ENCODE measurements at places on chromosomes 4 and X.

DNA sequence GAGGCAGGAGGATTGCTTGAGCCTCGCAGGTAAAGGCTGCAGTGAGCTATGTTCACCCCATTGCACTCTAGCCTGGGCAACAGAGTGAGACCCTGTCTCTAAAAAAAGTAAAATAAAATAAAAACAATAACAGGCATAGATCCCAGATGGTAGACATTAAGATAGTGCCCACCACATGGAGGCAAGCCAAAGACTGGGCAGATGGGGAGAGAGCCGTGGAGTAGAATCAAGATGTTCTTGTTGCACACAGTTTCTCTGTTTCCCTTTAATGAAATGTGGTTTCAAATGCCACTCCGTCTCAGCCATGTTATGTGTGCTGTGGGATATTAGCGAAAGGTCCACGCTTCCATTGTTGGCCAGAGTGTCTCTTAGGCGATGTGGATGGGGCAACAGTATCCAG lies 63.8 kb upstream of the TBL1X start:
- DNase-seq = no peak

- no peak for DNase-seq
Measured at GRCh38 chrX:18945483-18945882, 38.4 kb downstream of the PHKA2 start.

GRCh38 chrX:130772776-130773143 lies 130.2 kb downstream of the ENOX2 start:
- no peak for DNase-seq

GRCh38 chrX:12978205-12979025 lies 3.5 kb downstream of the TMSB4X start:
- DNase-seq = peak; percentile 90

- DNase-seq = no peak
Measured at GRCh38 chr4:106981431-106981830, 54.7 kb downstream of the DKK2 start.

DNA sequence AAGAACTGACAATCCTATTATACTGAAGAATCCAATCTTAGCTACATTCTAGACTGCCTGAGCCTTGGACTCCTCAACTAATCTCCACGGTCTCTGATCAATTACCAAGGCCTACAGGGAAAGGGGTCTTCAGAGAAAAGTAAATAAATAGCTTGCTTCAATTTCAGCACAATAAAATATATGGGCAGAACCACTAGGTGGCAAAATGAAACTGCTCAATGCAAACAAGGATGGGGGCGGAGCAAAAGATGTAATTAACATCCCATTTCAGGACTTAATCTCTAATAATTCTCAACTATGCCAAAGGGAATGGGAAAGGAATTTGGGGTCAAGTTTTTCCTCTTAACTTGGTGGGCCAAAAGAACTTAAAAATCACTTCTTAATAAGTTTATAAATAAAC lies 78.4 kb upstream of the MAP3K15 start:
- DNase-seq = peak; percentile 37

DNA sequence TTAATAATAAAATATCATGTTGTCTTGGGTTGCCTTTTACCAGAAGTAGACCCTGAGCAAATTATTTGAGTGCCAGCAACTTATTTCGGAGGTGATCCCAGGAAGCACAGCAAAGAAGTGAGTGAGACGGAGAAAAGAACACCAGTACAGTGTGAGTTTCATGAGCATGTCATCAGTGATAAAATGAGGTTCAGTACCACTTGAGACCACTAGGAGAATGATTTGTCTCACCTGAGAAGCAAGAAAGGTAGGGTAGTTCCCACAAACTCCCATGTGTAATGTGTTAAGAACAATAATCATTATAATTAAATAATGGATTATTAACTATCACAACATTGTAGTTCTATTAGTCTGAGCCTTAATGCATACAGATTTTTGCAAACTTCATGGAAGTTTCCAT lies 112.8 kb upstream of the DMD start:
- DNase-seq = peak; percentile 1

DNA sequence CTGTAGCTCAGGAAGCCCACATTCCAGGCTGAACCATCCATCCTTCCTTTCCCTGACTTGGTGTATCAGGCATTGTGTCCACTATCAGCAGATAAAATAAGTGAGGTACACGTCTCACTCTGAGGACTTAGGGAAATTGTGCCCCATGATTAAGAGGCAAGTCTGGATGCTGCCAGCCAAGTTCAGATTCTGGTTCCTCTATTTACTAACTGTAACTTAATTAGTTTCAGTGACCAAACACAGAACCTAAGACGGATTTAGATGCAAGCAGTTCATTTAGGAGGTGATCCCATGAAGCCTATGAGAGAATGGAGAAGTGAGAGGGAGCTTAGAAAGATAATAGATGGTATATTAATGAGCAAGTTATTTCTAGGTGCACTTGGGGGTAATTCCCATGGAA lies 56.6 kb upstream of the PACRGL start:
- no peak for DNase-seq

- no peak for DNase-seq
Measured at GRCh38 chr4:156606554-156607477, 364.8 kb downstream of the PDGFC start.

GRCh38 chr4:22091906-22092305 lies 143.3 kb upstream of the KCNIP4 start:
- no peak for DNase-seq

DNA sequence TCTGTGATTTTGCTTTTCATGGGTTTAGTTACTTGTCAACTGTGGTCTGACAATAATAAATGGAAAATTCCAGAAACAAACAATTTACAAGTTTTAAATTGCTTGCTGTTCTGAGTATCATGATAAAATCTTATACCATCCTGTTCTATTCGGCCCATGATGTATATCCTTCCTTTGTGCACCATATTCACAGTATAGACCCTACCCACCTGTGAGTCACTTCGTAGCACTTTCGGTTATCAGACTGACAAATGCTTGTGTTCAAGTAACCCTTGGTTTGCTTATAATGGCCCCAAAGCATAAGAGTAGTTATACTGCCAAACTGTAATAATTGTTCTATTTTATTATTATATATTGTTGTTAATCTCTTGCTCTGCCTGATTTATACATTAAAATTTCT lies 1183.4 kb upstream of the PCDH7 start:
- DNase-seq = no peak

GRCh38 chr4:70704215-70704930 lies 16.0 kb downstream of the UTP3 start:
- DNase-seq = peak; percentile 68

GRCh38 chrX:53440621-53441517 lies 6.7 kb upstream of the HSD17B10 start:
- DNase-seq = peak; percentile 73

DNA sequence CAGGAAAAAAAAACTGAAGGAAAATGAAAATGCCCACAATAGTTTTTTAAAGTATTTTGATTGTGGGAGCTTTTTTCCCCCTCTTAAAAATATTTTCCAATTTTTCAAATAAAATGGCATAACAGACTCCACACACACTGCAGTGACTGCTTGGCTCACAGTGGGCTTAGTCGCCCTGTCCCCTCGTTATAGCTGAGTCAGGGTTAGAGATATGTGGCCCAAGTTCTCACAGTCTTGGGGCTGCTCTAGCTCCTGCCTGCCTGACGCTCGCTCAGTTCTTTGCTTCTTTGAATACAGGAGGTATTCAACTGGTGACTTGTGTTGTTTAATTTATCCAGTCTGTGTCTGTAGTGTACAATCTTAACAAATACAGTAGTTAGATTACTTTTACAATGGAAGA lies 47.7 kb downstream of the BEND2 start:
- DNase-seq = no peak

- no peak for DNase-seq
Measured at GRCh38 chr4:142110136-142110535, 473.8 kb downstream of the IL15 start.

DNA sequence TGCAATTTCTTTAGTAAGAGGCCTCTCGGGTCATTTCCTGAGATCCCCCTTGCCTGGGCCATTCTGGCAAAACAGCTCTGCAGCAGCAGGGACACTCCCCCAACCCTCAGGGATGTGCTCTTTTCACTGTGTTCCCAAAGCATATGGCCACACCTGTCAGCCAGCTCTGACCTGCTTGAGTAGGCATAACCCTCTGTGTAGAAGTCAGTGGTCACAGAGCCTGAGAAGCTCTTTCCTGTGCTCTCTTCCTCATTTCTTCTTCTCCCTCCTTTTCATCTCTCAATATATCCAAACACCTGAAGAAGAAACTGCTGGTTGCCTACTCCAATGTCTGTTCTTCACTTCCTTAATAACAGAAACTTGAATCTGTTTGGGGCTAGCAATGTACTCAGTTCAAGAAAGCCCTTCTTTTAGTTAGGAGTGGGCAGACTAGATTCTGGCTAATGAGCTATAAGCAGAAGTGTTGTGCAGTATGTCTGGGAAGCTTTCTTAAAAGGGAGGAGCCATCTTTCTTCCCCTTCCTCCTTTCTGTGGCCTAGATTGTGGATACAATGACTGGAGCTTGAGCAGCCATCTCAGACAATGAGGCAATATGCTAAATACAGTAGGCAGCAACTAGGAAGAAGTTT lies 73.3 kb downstream of the PRPS1 start:
- no peak for DNase-seq

DNA sequence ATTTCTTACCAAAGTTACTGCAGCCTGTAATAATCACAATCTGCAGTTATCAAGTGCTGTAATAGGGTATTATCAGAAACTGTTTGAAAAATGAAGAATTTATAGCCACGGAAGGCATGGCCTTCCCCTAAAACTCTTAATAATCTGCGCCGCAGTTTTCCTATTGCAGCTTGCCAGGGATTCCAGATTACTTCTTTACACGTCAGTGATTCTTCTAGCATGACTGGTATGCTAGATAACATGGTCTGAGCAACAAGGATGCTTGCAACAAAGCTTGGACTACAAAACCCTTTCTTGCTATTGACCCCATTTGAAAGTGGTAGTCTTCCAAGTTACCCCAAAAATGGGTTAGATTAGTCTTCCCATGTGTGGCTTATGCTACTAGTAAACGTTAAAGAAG lies 47.2 kb upstream of the GK2 start:
- no peak for DNase-seq
